ENCODE measurements at places on chromosomes 13 and 19. TPM values are rescaled to one million over a fixed set of nuclear protein-coding genes. Genes with fewer than 3 reads are reported as not detected.

DNA sequence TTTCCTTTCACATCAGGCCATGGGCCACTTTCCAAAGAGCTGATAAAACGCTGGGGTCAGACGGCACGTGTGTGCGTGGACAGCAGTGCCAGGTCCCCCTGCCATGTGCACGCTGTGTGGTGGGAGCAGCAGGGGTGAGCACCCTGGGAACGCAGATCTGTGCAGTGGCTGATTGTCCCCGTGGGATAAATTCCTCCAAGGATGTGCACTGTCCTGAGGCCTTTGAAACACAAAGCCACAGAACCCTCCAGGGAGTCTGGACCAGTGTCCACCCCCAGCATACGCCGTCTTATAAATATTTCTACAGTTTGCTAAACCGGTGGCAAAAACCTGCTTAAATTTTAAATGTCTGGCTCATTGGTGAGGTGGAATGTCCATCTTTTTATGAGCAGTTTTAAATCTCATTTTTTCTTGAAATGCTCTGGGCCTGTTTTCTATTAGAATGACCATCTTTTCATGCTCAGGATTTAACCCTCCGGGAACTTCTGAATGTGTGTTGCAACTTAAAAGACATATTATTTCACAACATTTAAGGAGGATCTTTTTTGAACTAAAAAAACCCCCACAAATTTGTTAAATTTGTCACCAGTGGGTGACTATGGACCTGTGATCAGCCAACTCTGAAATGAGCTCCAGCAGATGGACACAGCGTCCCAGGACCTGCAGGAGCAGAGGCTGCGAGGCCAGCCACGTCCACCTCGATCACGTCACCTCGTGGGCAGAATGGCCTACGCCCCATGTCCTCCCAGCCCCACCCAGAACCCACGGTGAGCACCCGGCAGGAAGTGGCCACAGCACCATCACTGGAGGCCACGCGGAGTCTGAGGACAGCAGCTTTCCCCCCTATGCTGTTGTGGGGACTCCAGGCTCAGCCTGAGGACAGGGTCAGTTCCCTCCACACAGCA, 68.6 kb downstream of the RASA3 start:
- peak; percentile 89 for DNase-seq

DNA sequence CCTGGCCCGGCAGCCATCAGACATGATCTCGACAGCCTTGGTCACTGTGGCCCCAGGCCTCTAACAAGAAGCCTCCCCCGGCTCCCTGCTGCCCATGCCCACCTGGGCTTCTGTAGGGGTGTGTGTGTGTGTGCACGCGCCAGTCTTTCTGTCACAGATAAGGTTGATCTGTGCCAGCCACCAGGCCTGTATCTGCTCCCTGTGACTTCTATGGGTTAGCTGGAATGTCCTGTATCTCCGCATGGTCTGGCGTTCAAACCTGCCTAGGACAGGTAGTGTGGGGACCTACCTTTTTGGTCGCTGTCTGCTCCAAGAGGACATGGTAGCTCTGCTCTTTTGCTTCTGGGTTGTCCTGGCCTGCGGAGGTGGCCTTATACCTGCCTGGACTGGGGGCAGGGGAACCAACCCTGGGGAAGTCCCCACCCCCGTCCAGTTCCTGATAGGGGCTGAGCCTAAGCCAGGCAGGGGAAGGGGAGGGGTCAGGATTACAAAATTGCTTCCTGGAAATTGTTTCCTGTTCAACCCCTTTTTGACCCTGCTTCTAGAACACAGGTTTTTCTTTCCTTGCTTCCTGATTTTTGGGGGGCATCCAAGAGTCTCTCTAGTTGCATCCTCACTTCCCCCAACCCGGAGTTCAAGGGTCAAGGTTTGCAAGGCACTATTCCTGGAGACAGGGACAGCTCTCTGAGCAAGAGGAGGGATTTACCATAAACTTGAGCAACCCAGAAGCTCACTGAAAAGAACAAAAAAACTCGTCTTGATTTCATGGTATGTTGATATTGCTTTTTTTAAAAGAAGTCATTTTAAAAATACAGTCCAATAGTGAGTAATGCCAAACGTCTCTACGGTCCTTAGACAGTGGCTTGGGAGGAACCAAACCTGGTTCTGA, at the start of gene LRG1:
LRG1 (minus strand) TSS at position 344 of the 889 bp plus-strand sequence; CDS start at position 321, 23 bp downstream.
- DNase-seq: no peak

- DNase-seq: no peak
These were observed 34.2 kb downstream of the RUBCNL start for GRCh38 chr13:46352805-46353204.

DNA sequence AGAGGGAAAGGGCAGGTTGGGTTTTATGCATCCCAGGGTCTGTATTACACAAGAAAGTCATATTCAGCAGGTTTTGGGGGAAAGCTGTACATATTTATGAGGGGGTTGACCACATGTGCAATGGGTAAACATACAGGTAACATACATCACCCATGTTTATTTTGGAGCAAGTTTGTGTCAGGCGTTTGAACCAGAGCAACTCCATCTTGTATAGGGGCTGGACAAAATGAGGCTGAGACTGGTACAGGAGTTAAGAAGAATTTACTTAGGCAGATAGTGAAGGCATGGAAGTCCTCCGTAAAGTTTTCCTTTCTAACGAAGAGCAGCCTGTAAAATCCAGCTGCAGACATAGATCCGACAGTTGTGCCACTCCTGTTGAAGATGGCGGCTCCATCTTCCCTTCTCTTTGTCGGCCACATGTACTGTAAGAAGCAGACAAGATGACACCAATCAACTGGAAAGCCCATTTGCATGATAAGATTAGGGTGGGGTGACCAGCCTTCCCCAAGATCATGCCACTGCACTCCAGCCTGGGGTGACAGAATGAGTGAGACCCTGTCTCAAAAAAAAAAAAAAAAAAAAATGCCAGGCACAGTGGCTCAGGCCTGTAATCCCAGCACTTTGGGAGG, 4.7 kb upstream of the NUDT19 start:
- no peak for DNase-seq

Gene NANOS2
- total RNA-seq: not detected
